ENCODE measurements at places on chromosomes 4 and X. TPM values are rescaled to one million over a fixed set of nuclear protein-coding genes. Genes with fewer than 3 reads are reported as not detected.

The ABCG2 gene
- total RNA-seq = 0.23 TPM

The SORBS2 gene
- total RNA-seq = 15.3 TPM

The ESX1 gene
- not detected for total RNA-seq

The GLA gene
- 16.3 TPM for total RNA-seq

The ATP1B4 gene
- total RNA-seq = 6.1 TPM

The CT55 gene
- not detected for total RNA-seq

The TCP11X2 gene
- not detected for total RNA-seq

The UGT2B17 gene
- 1.9 TPM for total RNA-seq

The TMEM31 gene
- total RNA-seq = not detected

DNA sequence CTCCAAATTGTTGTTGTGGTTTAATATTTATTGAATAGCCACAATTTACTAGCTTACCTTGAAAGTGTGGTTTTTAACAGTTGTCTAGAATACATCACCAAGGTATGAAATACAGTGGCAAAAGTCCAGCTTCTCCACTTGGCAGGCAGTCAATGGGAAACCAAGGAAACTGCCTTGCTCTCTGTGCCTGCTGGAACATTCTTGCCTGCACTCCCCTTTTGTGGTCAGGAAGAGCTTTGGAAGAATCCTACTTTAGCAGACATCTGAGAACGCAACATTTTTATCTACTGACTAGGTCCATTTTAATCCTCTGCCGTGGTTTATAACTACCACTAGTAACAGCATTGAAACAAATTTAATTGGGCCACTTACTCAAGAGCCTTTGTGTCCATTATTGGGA lies 64.5 kb downstream of the TENM3 start:
- H3K4me3 ChIP-seq = no peak overlapping the region
- no peak overlapping the region for H3K27ac ChIP-seq
- no peaks in the 10 kb centered on the region for H3K4me1 ChIP-seq

GRCh38 chr4:174789657-174790056 lies 39.4 kb downstream of the GLRA3 start:
- H3K4me3 ChIP-seq = no peak overlapping the region
- H3K27ac ChIP-seq = no peak overlapping the region
- no peaks in the 10 kb centered on the region for H3K4me1 ChIP-seq
- DNase-seq = no peak
- H3K27me3 ChIP-seq = no peaks in the 10 kb centered on the region

DNA sequence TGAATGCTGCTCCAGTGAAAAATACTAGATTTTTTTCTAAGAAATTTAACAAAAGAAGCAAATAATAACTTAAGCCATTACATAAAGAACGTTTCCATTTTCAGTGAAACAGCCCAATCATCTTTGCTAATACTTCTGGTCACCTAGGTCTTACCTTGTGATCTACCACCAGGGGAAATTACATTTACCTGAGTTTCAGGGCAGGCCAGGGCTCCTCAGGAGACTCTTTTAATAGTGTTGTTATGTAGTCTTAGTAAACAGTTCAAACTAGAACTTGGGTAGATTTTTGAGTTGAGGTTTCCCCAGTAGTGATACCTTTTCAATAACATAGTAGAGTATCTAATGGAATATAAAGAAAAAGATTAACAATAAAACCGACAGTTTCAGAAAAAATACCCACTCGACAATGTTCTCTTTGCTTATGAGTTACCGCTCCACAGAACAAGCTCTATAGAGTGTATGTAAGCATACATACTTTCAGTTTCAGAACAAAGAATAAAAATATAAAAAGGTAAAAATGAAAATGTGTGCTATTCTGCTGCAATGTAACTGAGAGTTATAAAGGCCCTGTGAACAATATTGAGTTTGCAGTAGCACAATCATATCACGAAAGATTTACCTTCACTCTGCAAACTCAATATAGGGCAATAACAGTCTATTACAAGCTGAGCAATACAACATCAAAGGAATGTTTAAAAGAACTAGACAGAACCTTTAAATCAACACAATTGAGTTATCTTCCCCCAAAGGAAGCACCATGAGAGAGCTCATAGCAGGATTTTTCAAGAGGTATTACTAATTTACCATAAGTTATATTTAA lies 165.8 kb downstream of the ATOH1 start:
- no peak overlapping the region for H3K4me3 ChIP-seq
- H3K4me1 ChIP-seq = no peaks in the 10 kb centered on the region
- H3K27ac ChIP-seq = no peak overlapping the region
- H3K27me3 ChIP-seq = no peaks in the 10 kb centered on the region
- no peak for DNase-seq
- H3K36me3 ChIP-seq = no peaks in the 10 kb centered on the region

DNA sequence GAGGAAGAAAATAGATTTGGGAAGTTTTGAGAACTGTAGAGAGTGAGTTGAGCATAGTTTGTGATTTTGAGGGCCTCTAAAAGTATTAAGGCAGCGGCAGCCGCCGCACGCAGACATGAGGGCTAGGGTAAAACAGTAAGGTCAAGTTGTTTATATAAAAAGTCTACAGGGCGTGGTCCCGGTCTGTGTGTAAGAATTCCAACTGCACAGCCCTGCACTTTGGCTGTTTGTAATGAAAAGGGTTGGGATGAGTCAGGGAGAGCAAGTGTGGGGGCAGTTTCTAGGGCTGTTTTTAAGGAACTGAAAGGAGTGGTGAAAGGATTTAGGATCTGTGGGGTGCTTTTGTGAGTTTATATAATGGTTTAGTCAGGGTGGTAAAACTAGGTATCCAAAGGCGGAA lies 55.0 kb downstream of the BEX3 start:
- no peaks in the 10 kb centered on the region for H3K4me1 ChIP-seq
- no peak overlapping the region for H3K27ac ChIP-seq
- no peaks in the 10 kb centered on the region for H3K27me3 ChIP-seq
- no peaks in the 10 kb centered on the region for H3K36me3 ChIP-seq

GRCh38 chr4:12293906-12294525 lies 865.3 kb upstream of the HS3ST1 start:
- no peak overlapping the region for H3K27ac ChIP-seq
- no peak overlapping the region for H3K4me3 ChIP-seq
- no peak for DNase-seq
- no peaks in the 10 kb centered on the region for H3K36me3 ChIP-seq

- DNase-seq = no peak
- no peak overlapping the region for H3K27ac ChIP-seq
- no peaks in the 10 kb centered on the region for H3K36me3 ChIP-seq
- H3K27me3 ChIP-seq = no peaks in the 10 kb centered on the region
- no peaks in the 10 kb centered on the region for H3K4me1 ChIP-seq
These were observed 530.3 kb upstream of the PRKX start for GRCh38 chrX:4243759-4244158.

GRCh38 chr4:51943221-51943620 lies 76.9 kb downstream of the LRRC66 start:
- H3K27me3 ChIP-seq = no peaks in the 10 kb centered on the region
- no peaks in the 10 kb centered on the region for H3K36me3 ChIP-seq
- no peak for DNase-seq
- H3K4me1 ChIP-seq = no peaks in the 10 kb centered on the region
- H3K27ac ChIP-seq = no peak overlapping the region

DNA sequence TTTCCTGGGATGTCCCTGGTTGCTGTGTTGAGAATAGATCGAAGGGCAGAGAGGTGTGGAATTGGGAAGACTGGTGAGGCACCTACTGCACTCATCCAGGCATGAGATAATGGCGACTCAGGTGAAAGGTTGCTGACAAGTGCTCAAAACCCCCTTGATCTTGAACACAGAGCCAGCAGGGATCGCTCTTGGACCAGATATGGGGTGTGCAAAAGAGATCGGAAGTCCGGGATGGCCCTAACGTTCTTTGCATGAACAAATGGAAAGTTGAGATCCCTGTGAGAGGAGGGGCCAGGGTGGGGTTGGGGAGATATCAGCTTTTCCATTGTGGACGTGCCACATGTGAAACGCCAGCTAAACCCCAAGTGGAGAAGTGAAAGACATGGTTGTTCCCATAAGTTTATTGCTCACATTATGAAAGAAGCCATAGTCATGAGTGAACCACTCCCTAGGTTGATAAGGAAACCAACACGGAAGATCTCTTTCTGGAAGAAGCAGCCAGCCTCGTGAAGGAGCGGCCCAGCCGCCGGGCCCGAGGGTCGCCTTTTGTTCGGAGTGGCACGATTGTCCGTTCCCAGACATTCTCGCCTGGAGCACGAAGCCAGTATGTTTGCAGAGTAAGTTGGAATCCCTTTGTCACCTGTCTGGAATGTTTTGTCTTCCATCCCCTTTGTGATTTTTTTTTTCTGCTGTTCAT lies 22.6 kb upstream of the CLCN4 start:
- H3K36me3 ChIP-seq = peaks cover 7% of the 10 kb centered on the region
- DNase-seq = no peak
- H3K4me1 ChIP-seq = no peaks in the 10 kb centered on the region
- no peaks in the 10 kb centered on the region for H3K27me3 ChIP-seq
- no peak overlapping the region for H3K4me3 ChIP-seq

DNA sequence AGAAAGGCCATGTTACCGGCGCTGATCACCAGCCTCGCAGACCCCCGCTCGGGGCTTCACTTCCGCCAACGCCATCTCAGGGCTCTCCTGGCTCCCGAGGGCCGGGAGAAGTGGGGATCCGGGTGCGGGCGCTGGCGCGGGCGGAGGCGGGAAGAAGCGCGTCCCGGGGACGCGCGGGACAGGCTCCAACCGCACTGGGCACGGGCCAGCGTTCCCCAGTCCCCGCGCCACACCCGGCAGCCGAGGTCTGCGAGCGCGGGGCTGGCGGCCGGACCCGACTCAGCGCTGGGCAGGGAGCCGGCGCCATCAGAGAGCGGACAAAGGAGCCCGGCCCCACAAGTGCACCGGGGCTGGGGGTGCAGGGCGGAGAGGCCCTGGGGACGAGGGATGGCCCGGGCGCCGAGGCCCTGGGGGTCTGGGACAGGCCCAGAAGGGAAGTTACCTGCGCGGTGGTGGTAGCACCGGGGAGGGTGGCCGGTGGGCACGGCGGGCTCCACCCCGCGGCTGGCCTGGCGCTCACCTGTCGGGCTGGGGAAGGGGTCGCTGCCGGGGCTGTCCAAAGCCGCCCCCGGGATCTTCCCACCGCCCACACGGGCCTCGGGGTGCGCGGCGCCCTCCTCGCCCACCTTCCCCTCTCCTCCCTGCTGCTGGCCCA lies 449 bp downstream of the CTPS2 start:
- peak overlapping the region; percentile 68 for H3K4me3 ChIP-seq
- peaks cover 5% of the 10 kb centered on the region for H3K27me3 ChIP-seq
- no peaks in the 10 kb centered on the region for H3K36me3 ChIP-seq

GRCh38 chr4:26410385-26411293 lies 79.6 kb downstream of the CCKAR start:
- H3K4me1 ChIP-seq = peaks cover 13% of the 10 kb centered on the region
- no peaks in the 10 kb centered on the region for H3K36me3 ChIP-seq
- no peak overlapping the region for H3K4me3 ChIP-seq
- no peak overlapping the region for H3K27ac ChIP-seq

GRCh38 chrX:39762266-39762841 lies 335.4 kb downstream of the BCOR start:
- H3K27ac ChIP-seq = no peak overlapping the region
- no peaks in the 10 kb centered on the region for H3K27me3 ChIP-seq
- H3K36me3 ChIP-seq = no peaks in the 10 kb centered on the region
- no peak overlapping the region for H3K4me3 ChIP-seq
- no peaks in the 10 kb centered on the region for H3K4me1 ChIP-seq
- DNase-seq = no peak

DNA sequence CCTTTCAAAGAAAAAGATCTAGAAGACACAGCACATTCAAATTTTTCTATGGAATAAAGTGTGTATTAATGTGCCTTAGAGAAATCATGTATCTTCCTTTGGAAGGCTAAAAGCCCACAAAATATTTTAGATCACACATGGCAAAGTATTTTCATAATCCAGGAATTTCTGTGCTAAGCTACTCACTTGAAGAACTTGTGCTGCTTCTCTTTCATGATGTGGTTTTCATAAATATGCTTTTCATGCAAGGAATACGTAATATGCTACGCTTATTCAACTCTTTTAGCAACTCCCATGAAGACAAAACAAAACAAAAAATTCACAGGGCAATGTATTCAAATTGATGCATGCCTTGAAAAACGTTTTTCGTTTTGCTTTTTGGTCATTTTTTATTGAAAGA lies 125.6 kb downstream of the ARHGAP24 start:
- no peak overlapping the region for H3K27ac ChIP-seq
- no peaks in the 10 kb centered on the region for H3K4me1 ChIP-seq
- no peak overlapping the region for H3K4me3 ChIP-seq
- DNase-seq = no peak

GRCh38 chrX:129091097-129091496 lies 432.2 kb downstream of the SMARCA1 start:
- no peak for DNase-seq
- no peaks in the 10 kb centered on the region for H3K27me3 ChIP-seq
- H3K4me3 ChIP-seq = no peak overlapping the region
- H3K36me3 ChIP-seq = no peaks in the 10 kb centered on the region

DNA sequence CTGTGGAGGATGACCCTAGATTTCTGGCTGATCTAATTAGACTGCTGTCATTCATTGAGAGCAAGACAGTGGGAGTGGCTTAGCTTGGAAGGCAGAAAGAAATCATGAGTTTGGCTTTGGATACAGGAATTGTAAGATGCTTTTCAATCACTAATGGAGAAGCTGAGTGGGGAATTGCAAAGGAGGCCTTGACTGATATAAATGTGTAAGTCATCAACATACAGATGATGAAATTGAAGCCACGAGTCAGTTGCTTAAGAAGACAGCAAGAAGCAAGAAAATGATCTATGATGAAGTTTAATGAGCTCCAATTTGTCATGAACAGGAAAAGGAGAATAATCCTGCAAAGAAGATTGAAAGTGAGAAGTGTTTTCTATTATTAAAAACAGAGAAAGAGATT lies 136.7 kb upstream of the C1QTNF7 start:
- no peaks in the 10 kb centered on the region for H3K4me1 ChIP-seq
- no peaks in the 10 kb centered on the region for H3K27me3 ChIP-seq
- no peak for DNase-seq
- no peak overlapping the region for H3K4me3 ChIP-seq

DNA sequence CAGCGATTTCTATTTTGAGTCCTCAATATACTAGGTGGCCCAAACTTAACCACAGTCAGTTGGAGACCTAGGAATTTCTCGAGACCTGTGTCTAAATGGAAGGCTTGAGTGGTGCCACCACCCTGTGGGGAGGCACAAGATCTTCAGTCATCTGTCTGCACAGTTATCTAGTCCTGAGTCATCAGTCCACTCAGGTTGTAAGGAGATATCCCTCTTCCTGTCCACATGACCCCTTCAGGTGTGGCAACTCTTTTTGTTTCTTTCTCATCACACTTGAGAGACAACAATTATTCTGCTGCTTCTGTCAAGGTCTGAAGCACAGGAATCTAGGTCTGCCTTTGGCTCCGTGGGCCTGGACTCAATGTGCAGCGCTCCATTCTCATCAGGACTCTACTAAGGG lies 64.4 kb upstream of the IBSP start:
- no peaks in the 10 kb centered on the region for H3K4me1 ChIP-seq
- no peak overlapping the region for H3K27ac ChIP-seq
- H3K36me3 ChIP-seq = no peaks in the 10 kb centered on the region
- no peak overlapping the region for H3K4me3 ChIP-seq
- no peaks in the 10 kb centered on the region for H3K27me3 ChIP-seq
- no peak for DNase-seq

DNA sequence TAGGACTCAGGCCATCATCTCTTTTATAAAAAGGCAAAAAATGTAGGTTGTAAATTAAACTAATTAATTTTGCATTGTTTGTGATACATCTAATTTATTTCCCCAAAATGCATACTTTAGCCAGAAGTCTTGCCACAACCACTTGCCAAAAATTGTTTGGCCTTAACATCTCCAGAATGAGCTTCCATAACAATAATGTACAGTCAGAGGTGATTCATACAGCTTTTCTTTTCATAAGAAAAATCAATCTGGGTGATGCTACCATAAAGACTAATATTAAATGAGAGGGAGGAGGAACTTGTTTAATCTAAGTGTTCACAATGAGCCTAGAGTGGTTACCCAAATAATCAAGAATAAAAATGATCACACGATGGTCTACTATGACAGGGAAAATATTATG lies 59.3 kb downstream of the AMMECR1 start:
- H3K4me1 ChIP-seq = no peaks in the 10 kb centered on the region
- no peak overlapping the region for H3K4me3 ChIP-seq
- no peaks in the 10 kb centered on the region for H3K27me3 ChIP-seq
- no peaks in the 10 kb centered on the region for H3K36me3 ChIP-seq
- no peak for DNase-seq

Data from gastrocnemius medialis (tissue), 4 donors.